ENCODE measurements at places on chromosomes 2 and 18.

DNA sequence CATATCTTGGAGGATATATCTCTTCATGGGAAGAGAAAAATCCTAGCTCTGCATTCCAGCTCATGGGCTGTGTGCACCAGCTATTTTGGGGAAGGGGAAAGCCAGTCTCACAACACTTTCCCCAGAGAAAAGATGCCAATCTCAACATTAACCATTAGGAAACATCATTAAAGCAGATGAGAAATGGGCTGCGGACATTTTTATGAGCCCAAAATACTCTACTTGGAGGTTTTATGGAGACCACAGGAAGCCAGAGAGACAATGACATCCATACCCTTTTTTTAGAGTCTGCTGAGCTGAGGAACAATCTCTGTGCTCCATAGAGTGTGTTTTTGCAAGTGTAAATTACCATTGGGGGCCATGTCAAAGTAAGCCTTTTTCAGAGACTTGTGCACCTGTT, 213.7 kb downstream of the TRIB2 start:
- DNase-seq = no peak

DNA sequence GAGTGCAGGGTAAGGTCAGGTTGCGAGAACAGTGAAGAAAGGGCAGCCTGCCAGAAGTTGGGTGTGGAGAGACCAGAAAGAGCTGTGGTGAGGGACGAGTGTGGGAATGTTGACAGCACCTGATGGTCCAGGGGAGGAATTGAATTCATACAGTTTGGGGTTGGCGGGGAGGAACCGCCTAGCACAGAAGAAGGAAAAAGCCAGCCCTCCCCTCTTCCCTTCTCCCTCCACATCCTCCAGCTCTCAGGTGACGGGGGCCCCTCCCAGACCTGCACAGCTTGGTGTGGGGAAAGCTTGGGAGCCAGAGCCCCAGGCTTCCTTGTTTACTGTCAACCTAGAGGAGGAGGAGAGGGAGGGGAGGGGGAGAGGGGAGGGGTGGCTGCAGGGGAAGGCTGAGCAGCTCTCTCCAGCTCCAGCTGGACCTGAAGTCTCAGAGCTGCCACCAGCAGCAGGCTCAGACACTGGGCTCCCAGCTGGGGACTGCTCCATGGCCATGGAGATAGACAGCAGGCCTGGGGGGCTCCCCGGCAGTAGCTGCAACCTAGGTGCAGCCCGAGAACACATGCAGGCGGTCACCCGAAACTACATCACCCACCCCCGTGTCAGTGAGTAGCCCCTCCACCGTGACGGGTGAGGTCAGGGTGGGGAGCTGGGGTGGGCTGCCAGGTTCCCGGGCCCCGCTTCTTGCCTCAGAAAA, at the start of gene ATP6V1B1:
Gene ATP6V1B1, plus strand, starts transcription at position 433 of the 697 bp plus-strand sequence. Its CDS starts 55 bp downstream, at position 488.
- DNase-seq = no peak

DNA sequence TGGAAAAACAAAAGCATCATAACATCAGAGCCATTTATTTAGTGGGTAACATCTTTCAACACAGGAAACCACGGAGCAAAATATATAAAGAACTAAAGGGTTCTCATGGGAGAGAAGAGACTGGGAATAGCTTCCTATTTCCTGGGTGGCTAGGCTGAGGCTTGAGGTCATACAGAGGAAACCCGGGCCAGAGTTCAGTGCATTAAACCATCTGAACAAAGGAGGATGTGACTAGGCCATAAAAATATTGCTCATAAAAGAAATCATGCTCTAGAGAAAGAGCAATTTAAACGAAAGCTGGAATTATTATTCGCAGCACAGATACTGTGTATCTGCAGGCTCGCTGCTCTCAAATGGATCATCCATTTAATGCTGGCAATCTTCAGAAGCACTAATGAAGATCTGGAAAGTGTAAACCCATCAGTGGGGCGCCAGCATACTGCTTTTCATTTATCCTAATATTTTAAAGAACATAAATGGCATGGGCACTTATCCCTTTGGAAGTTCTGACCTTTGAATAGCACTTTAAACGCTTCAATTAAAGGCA, 83.3 kb downstream of the GALNT14 start:
- DNase-seq = no peak

DNA sequence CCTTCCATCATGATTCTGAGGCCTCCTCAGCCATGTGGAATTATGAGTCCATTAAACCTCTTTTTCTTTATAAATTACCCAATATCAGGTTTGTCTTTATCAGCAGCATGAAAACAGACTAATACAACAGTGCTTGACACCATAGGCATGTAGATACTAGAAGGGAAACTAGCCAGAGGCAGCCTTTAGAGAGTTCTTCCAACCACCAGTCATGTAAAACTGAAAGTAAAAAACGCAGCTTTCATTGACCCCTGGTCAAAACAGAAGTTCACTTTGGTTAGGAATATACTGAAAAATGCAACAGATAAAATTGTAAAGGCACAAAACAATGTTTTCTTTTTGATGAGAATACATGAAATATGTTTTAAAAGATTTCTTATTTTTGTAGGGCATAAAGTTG, 122.8 kb upstream of the L3MBTL4 start:
- DNase-seq = no peak

DNA sequence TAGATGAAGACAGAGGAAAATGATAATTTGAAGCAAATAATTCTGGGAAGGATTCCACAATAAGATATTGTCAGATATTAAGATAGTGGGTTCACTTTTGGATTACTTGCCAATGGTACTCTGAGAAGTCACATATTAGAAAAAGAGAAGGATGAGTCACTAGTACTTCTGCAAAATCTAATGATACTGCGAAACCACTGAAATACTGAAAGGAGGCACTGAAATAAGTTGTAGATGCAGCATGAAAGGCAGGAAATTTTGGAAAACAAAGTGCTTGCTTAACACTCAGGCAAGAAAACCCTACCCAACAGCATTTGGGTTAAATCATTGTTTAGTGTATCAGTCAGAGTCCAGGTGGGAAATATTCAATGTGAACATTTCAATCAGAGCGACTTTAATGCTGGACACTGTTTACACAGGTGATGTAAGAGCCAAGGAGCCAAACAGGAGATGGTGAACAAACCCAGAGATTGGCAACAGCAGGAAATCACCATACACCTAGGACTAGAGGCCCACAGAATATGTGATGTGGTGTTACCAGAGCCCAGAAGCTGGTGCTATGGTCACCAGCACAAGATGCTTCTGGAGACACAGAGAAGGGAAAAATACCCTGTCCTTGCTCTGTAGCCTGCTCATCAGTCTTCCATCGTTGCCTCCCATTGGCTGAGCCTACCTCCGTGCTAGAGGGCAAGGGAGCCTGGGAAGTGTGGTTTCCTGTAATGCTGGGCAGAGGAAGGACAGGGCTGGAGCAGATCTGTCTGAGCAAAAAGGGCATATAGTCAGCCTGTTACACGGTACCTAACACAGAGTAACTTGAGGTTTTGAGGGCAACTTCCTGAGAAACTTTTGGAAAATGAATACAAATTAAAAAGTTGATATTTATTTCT, 204.7 kb upstream of the ITGA4 start:
- DNase-seq = no peak

GRCh38 chr2:37648331-37649011, 23.0 kb downstream of the CDC42EP3 start:
- no peak for DNase-seq

GRCh38 chr2:10303694-10304378, 1.1 kb downstream of the HPCAL1 start:
- DNase-seq = no peak

Measured in cortex of kidney (tissue), 1 donor.